ENCODE measurements at places on chromosomes 7 and 10.

GRCh38 chr7:139823959-139824521 lies 5.0 kb upstream of the TBXAS1 start:
- no peak for DNase-seq

DNA sequence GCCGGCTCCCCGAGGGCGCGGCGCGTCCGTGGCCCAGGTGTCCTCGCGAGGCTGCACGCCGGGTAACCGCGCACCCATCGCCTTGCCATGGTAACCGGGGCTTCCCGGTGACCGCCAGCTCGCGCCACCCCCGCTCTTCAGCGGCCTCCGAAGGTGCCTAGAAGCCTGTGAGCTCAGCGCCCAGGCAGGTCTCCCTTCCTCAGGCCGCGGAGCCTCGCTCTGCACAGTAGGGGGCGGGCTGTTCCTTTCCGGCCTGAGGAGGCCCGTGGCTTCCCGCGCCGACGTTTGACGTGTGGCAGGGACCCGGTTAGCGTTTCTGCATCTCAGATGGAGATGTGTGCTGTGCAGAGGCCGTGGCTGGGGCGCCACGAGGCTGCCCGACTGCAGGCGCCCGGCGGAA lies 117.1 kb downstream of the DYNC2I1 start:
- DNase-seq = no peak

- DNase-seq = no peak
Observed at GRCh38 chr10:94546049-94546900, 687 bp downstream of the HELLS start.

DNA sequence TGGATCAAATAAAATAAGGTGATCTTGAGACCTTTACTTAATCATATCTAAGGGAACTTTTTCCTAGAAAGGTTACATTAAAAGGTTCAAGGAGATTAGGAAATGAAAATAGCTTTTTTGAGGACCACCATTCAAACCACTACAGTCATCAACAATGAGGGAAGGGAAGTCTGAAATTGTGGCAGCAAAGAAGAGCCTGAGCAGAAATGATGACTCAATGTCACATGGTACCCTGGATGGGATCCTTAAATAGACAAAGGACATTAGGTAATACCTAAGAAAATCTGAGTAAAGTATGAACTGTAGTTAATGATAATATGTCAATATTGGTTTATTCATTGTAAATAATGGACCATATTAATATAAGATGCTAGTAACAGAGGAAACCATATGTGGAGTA lies 236.0 kb downstream of the SEMA3D start:
- DNase-seq = no peak

DNA sequence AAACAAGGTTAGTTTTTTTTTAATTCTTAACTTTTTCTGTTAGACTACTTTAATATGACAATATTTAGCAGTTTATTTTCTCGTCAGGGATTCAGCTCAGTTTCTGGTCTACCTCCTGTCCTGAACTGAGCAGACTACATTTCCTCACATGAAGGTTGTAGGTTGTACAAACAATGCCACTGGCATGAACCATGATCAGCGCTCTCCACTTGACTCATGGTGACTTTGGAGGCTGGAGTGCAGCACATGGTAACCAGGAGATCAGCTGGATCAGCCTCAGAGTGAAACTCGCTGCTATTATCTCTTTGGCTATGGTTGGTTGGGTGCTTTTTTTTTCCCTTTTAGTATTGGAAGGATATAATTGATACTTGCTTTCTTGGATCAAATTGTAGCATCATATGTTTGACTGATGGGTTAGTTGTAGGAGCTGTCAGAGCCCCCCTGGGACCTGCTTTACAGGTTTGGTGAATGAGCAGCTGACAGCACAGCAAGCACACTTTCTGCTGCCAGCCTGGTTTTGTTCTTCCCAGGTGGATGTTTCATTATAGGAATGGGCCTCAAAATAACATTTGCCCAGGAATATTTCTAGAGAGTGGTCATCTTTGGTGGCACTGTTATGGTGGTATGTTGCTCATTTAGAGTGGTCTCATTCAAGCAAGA lies 556.4 kb downstream of the AUTS2 start:
- no peak for DNase-seq

DNA sequence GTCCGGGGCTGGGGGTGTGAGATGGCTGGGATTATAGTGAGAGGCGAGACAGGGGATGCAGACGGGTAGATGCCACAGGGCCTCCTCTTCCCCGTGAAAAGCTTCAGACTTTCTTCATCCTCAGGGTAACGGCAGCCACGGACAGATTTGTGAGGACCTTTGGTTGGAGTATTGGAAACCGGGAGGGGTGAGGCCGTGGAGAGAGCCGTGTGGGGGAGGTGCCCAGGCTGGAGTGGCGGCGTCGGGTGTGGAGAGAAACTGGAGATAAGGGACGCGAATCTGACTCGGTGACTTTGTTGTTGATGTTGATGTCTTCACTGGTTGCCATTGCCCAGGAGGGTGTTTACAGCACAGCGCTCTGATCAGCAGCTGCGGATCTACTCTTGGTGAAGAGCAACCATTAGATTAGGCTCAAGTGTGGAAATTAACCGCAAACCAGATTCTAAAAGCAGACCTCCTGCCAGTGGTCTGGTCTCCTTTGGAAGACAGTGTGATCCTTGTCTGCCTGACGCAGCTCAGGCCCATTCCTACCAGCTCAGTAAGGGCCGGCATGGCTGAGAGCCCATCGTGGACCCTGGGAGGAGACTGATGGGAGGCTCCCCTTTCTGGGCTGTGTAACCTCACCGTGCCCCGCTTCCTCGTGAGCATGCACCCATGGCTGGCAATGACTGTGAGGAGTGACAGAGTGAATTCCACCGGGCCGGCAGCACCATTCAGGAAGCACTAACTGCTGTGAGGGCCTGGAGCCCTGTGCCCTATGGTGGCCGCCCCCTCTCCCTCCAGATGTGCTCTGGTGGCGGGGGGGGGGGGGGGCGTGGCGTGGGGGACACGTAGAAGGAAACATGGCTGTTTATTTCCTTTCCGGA lies 90.3 kb downstream of the INPP5A start:
- no peak for DNase-seq

DNA sequence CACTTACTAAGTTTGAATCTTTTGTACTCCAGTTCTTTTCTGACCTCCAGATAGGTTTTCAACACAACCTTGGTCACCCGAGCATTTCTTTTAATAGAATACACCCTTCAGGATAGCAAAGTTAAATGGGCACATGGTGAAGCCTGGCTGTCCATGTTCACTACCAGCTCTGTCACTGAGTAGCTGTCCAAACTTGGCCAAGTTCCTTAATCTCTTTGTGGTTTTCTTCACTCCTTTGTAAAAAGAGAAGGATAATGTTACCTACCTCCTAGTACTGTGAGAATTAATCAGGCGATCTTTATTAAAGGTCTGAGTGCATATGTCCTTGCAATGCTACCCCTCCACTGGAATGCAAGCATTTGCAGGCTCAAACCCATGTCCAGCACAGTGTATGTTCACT lies 128.1 kb upstream of the PTPRZ1 start:
- DNase-seq = no peak

- DNase-seq = no peak
Observed at GRCh38 chr10:83274088-83274487, 865.2 kb upstream of the GHITM start.

DNA sequence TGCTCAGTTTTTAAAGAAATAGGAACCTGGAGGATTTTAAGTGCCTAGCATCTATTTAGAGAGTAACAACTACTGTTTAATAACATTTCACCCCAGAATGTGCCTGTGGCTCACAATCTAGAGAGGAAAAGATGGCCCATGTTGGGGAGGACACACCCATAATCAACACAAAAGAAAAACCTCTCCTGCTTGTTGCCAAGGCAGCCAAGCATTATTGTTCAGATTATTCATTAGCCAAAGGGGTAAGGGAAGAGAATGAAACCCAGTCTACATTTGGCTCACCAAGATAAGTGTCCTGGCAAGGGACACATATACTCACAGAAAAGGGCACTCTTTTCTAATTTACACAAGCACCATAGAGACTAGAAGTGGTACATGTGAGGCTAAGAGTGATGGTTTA lies 17.7 kb upstream of the IFIT1B start:
- no peak for DNase-seq

DNA sequence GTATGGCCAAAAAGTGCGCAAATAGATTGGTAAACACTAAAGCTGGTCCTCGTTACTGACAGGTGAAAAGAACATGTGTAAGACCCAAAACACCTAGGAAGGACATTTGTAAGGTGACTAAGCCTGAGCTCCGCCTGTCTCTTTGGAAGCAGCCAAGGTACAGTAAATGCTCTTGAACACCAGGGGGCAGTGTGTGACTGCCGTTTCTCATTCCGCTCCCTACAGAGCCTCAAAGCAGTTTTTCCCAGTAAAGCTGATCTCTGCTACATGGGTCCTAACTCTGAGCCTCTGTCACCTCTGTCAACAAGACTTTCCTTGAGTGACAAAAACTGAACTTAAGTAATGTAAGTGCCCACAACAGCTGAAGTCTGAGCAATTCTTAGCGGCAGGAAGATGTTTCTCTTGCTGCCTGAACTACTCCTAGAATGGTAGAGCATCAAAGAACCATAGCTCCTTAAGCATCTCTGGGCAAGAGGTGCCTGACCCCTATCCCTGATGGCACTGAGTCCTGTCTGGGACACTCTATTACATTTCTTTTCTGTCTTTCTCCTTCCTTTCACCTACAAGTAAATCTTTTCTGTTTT lies 238.0 kb upstream of the INHBA start:
- no peak for DNase-seq

DNA sequence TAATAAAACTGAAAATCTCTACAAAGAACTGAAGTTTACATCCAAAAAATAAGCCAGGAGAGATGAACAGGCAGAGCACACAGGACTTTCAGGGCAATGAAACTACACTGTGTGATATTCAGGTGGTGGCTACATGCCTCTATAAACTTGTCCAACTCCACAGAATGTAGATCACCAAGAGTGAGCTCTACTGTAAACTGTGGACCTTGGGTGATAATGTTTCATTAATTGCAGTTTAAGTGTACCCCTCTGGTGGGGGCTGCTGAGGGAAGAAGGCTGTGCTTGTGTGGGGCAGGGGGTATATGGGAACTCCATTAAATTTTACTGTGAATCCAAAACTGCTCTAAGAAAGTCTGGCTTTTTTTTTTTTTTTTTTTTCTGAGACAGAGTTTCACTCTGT lies 22.7 kb downstream of the YWHAG start:
- no peak for DNase-seq
